ENCODE measurements at places on chromosomes 11 and 22. TPM values are rescaled to one million over a fixed set of nuclear protein-coding genes. Genes with fewer than 3 reads are reported as not detected.
A peak's percentile ranks its signal among the peaks of the same experiment; 100 is the strongest.

GRCh38 chr22:39221999-39222686 is 22.6 kb downstream of the PDGFB start:
- peaks cover 3% of the 10 kb centered on the region for H3K36me3 ChIP-seq
- no peak for DNase-seq
- H3K27me3 ChIP-seq = peaks cover 8% of the 10 kb centered on the region
- H3K4me1 ChIP-seq = peaks cover 5% of the 10 kb centered on the region
- no peak overlapping the region for H3K4me3 ChIP-seq

DNA sequence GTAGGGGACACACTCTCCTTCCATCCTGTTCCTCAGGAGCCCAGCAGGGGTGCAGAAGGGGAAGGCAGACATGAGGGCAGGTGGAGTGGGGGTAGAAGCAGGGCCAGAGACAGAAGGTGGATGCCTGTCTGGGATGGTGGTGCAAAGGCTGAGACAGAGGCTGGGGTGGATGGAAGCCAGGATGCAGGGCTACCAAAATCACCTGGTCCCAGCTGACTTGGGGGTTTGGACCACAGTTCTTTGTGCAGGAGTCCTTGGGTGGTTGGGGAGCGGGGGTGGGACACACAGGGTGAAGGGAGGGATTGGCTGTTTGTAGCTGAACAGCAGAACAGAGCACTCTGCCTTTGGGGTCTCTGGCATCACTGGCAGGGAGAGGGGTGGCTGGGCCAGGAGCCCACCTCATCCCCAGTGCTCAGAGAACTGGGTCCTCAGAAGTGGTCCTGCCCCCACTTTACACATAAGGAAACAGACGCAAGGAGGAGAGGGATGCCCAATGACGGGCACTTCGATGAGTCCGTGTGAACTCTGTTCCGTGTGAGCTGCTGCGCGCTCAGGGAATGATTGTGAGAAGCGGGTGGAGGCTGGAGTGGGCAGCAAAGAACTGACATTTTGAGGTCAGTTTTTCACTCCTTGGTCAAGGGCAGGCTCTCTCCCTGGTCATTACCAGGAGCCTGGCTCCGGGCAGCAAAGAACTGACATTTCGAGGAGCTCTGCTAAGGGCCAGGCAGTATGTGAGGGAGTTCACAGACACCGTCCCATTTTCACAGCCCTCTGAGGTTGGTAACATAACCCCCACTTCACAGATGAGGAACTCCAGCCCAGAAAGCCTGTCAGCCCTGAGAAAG is 1.9 kb downstream of the TAGLN start:
- no peaks in the 10 kb centered on the region for H3K27me3 ChIP-seq
- no peak overlapping the region for H3K27ac ChIP-seq
- DNase-seq = no peak
- no peak overlapping the region for H3K4me3 ChIP-seq
- peaks cover 13% of the 10 kb centered on the region for H3K36me3 ChIP-seq
- no peaks in the 10 kb centered on the region for H3K4me1 ChIP-seq

DNA sequence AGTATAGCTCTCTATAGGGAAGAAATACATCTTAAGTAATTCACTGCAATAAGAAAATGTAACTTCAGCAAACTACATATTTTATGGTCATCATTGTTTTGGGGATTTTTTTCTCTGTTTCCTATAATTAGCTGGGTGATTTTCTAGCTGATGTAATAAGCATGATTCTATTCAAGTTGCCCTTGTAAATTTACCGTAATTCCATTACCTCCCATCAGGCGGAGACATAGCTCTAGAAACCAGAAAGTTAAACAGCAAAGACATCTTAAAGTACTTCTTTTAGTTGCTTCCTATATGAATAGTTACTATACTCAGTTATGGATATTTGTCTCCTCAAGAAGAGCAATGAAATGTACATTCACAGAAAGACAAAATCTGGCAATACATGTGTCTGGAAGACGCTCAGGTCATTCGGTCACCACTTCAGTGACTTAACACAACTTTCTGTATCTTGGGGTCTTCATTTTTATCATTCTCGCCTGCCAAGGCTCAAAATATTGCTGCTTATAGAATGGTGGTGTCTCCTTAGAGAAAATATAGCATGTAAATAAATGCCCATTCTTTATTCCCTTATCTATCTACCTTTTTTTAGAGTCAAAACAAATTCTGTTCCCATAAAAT is 239.9 kb upstream of the ZC3H12C start:
- H3K36me3 ChIP-seq = no peaks in the 10 kb centered on the region
- H3K4me1 ChIP-seq = no peaks in the 10 kb centered on the region
- H3K27ac ChIP-seq = no peak overlapping the region
- DNase-seq = no peak

Gene RIBC2
- total RNA-seq = 6.3 TPM

GRCh38 chr11:127965939-127966668 is 621.3 kb downstream of the ETS1 start:
- H3K36me3 ChIP-seq = no peaks in the 10 kb centered on the region
- H3K27ac ChIP-seq = no peak overlapping the region
- H3K27me3 ChIP-seq = peaks cover 29% of the 10 kb centered on the region

DNA sequence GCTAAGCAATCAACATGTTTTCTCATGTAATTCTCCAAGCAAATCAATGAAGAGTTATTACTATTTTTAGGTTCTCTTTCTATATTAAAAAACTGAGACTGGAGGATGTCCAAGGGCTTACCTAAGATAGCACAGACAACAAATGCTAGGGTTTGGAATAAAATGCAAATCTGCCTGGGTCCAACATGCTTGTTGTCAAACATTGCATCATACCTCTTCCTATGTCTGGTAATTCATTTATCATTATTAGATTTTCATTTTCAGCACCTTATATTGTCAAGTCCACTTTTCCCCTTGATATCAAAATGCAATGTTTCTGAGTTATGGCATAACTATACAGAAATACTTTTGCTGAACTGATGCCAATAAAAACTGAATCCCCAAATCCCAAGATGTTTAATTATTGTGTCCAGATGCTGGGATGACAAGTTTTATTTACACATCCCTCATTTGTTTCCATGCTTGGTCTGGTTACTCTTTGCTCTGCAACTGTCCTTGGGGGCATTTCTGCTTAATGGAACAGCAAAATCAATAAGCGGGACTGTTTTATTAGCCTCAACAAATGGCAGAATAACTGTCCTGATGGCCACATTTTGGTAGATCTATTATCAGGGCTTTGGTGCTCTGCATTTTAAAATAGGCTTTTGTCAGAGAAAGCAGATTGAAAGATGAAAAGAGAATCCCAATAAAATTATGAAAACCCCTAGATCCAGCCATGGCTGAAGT is 86.0 kb downstream of the C11orf87 start:
- DNase-seq = no peak
- H3K36me3 ChIP-seq = no peaks in the 10 kb centered on the region
- H3K4me3 ChIP-seq = no peak overlapping the region
- no peaks in the 10 kb centered on the region for H3K27me3 ChIP-seq

- H3K27me3 ChIP-seq = no peaks in the 10 kb centered on the region
- H3K4me1 ChIP-seq = no peaks in the 10 kb centered on the region
- H3K36me3 ChIP-seq = peaks cover 14% of the 10 kb centered on the region
- no peak for DNase-seq
- no peak overlapping the region for H3K4me3 ChIP-seq
Measured at GRCh38 chr11:75014129-75014528, 25.4 kb downstream of the NEU3 start.

Gene MS4A6E
- total RNA-seq = not detected

GRCh38 chr11:11363674-11364073 is 10.6 kb upstream of the CSNK2A3 start:
- H3K4me1 ChIP-seq = no peaks in the 10 kb centered on the region
- no peak overlapping the region for H3K4me3 ChIP-seq
- H3K36me3 ChIP-seq = no peaks in the 10 kb centered on the region
- H3K27ac ChIP-seq = no peak overlapping the region
- peaks cover 4% of the 10 kb centered on the region for H3K27me3 ChIP-seq

DNA sequence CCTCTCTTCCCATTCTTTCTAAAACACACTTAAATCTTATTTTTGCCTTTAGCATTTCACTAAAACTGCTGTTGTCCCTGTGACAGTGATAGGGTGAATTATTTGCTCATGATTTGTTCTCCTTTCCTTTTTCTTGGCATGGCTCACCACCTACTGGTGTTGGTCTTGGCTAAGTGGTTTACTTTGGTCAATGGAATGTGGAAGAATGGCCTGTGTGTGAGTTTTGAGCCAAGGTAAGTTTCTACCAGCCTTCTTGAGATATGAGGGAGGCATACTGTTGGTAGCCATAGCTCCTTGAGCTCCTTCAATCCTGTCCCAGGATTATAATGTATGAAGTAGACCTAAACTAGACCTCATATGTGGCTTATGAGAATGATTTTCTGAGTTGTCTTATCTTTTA is 506.3 kb upstream of the RAG2 start:
- H3K4me1 ChIP-seq = no peaks in the 10 kb centered on the region
- H3K4me3 ChIP-seq = no peak overlapping the region
- no peak for DNase-seq
- peaks cover 1% of the 10 kb centered on the region for H3K27me3 ChIP-seq
- no peaks in the 10 kb centered on the region for H3K36me3 ChIP-seq

DNA sequence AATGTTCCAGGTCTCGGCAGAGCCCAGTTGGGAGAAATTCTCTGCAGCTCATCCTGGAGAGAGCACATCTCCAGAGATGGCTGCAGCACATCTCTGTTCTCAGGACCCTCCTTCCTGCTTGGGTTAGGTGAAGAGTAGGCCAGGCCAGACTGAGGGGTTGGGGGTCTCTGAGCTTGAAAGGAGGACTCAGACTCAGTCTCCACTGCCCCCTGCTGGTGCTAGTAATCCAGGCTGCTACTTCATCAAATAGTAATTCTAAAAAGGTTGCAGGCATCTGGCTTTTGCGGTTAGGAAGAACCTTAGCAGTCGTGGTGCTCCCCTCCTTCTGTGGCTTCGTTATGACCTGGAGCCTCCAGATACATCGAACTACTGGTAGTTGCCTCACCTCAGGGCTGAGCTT is 9.7 kb downstream of the TUB start:
- no peaks in the 10 kb centered on the region for H3K4me1 ChIP-seq
- H3K36me3 ChIP-seq = no peaks in the 10 kb centered on the region
- no peak overlapping the region for H3K4me3 ChIP-seq
- peaks cover 3% of the 10 kb centered on the region for H3K27me3 ChIP-seq

GRCh38 chr11:45484326-45484883 is 181.0 kb downstream of the CHST1 start:
- H3K27me3 ChIP-seq = peaks cover 22% of the 10 kb centered on the region
- H3K27ac ChIP-seq = no peak overlapping the region
- no peaks in the 10 kb centered on the region for H3K4me1 ChIP-seq
- no peak for DNase-seq
- no peaks in the 10 kb centered on the region for H3K36me3 ChIP-seq

GRCh38 chr11:16763746-16764145 is 25.3 kb downstream of the C11orf58 start:
- no peak overlapping the region for H3K4me3 ChIP-seq
- no peak overlapping the region for H3K27ac ChIP-seq
- DNase-seq = no peak
- H3K27me3 ChIP-seq = no peaks in the 10 kb centered on the region
- peaks cover 8% of the 10 kb centered on the region for H3K36me3 ChIP-seq

- no peaks in the 10 kb centered on the region for H3K27me3 ChIP-seq
- H3K4me1 ChIP-seq = no peaks in the 10 kb centered on the region
- no peak for DNase-seq
- H3K27ac ChIP-seq = no peak overlapping the region
Measured at GRCh38 chr11:23315286-23315685, 455.0 kb upstream of the CCDC179 start.

DNA sequence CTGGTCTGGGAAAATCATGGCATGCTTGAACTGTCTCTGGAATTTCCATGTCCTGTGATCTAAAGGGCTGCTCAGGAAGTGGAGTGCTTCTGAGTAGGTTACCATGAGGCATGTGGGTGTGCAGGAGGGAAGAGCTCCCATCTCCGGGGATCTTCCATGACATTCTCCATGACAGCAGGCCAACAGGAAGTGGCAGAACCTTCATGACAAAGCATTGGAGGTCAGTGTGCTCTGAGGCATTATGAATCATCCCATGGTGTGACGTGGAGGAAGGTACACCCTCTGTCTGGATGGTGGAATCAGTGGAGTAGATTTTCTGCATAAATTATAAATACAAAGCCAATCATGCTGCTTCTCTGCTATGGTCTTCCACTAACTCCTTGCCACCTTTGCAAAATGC is 139.6 kb upstream of the E2F8 start:
- no peak overlapping the region for H3K4me3 ChIP-seq
- H3K36me3 ChIP-seq = no peaks in the 10 kb centered on the region
- H3K27me3 ChIP-seq = peaks cover 12% of the 10 kb centered on the region
- H3K27ac ChIP-seq = no peak overlapping the region
- DNase-seq = no peak

- H3K4me3 ChIP-seq = no peak overlapping the region
- H3K27ac ChIP-seq = no peak overlapping the region
- DNase-seq = no peak
- H3K27me3 ChIP-seq = no peaks in the 10 kb centered on the region
- peaks cover 5% of the 10 kb centered on the region for H3K36me3 ChIP-seq
- peaks cover 3% of the 10 kb centered on the region for H3K4me1 ChIP-seq
Measured at GRCh38 chr11:44758983-44759382, 32.2 kb downstream of the TSPAN18 start.

Gene C11orf16
- not detected for total RNA-seq

- no peaks in the 10 kb centered on the region for H3K36me3 ChIP-seq
- peaks cover 29% of the 10 kb centered on the region for H3K4me1 ChIP-seq
- DNase-seq = peak; percentile 45
- no peak overlapping the region for H3K4me3 ChIP-seq
Measured at GRCh38 chr11:129440028-129440713, 64.5 kb downstream of the BARX2 start.

GRCh38 chr11:31995525-31996094 is 95.3 kb upstream of the RCN1 start:
- DNase-seq = peak; percentile 7
- peaks cover 2% of the 10 kb centered on the region for H3K27me3 ChIP-seq
- peak overlapping the region; percentile 4 for H3K27ac ChIP-seq
- H3K36me3 ChIP-seq = no peaks in the 10 kb centered on the region

DNA sequence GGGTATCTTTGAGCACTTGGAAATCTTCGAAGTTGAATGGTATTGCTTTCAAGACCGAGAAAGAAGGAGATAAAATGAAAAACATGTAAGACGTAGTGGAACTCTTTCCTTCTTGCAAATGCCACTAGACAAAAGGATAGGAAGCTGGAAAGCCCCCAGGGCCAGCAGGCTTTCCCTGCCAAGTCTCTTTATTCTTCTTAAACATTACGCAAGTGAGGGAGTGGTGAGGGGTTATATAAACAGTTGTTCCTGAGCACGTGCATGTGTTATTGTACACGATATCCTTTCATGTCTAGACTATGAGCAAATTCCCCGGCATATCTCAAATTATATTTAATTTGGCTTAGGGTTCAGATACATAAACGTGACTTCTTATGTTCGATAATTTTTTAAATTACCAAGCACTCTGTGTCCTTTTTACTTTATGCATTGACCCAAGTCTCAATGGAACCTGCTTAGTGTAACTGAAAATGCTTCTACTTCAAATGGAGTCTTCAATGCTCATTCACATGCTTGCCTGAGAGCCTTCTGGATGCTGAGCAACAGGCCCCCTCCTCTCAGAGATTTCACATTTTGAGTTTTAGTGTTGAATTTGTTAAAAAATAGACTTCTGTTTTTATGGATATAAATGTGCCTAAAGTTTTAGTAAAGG is 59.0 kb downstream of the PPP2R1B start:
- H3K27ac ChIP-seq = no peak overlapping the region
- H3K27me3 ChIP-seq = no peaks in the 10 kb centered on the region
- no peak for DNase-seq
- H3K4me1 ChIP-seq = no peaks in the 10 kb centered on the region
